NCI-H774 (cell line): ENCODE measurements at places on chromosomes 2 and 18.

GRCh38 chr2:8454797-8455196, 227.1 kb upstream of the ID2 start:
- DNase-seq, result no peak

GRCh38 chr18:3345452-3345851, 83.5 kb downstream of the MYL12B start:
- no peak for DNase-seq

- DNase-seq, result no peak
Measured at GRCh38 chr2:96111257-96111640, 5.1 kb downstream of the ADRA2B start.

DNA sequence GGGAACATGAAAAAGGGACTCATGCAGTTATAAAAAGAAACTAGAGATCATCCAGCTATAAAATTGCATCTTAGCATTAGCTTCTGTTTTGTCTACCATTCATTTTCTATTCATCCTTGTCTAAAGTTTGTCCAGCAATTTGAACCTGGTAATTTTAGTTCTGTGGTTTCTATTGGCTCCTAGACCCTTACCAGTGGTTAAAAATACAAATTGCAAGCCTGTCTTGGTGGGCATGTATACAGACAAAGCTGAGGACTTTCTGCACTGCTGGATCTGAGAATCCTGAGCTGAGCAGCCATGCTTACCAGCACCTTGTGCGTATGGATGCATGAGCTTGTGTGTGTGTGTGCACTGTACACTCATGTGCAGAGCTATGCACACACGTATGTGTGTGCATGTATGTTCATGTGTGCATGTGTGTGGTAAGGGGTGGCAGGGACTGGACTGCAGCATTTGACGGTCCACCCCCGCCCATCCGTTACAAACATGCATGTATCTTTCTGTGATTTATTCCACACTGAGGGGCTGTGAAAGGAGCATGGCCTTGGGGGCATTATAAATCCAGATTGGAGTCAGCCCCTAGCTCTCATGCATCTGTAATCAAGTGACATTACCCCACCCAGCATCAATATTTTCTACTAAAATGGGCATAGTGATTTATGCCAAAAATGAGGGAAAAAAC, 144.7 kb downstream of the FAM210A start:
- DNase-seq, result no peak

DNA sequence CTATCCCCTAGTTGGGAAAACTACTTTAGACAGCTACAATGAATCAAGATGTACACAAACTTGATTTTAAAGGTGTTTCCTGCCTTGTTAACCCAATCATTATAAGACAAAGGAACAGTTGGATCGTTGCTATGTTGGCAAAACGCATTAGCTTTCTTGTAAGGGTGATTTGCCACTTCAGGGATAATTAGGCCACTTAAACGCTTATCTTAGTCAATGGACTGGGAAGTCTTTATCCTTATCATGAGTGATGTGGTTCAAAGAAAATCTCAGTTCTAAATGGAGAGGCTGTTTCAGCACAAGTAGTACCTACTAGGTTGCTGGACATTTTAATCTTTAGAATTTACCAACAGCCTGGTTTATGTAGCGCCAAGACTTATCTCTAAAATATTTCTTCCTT, 406.1 kb upstream of the MEX3C start:
- DNase-seq, result no peak

DNA sequence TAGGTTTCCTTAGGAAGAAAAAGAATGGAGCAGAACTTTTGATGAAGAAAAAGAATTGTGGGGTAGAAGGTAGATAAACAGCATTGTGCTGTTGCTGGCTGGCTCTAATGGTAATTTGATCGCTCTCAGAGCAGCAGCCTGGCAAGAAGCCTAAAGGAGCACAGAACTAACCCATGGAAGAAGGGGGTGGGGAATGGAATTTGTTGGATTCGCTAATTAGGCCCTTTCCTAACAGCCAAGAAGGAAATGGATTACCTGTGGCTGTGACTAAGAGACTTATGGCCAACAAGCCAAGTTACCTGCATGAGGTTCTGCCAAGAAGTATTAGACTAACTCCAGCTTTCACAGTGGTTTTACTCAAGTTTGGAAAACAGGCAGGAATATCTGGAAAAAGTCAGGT, 210.6 kb downstream of the IKZF2 start:
- peak; percentile 70 for DNase-seq

- DNase-seq, result peak; percentile 22
Measured at GRCh38 chr2:23541503-23542229, 156.7 kb downstream of the KLHL29 start.

- no peak for DNase-seq
Measured at GRCh38 chr2:65615602-65616001, 183.2 kb upstream of the SPRED2 start.

- no peak for DNase-seq
Measured at GRCh38 chr2:59622599-59623308, 930.7 kb downstream of the BCL11A start.

GRCh38 chr2:116706396-116706795, 1108.1 kb upstream of the DDX18 start:
- DNase-seq, result no peak

- no peak for DNase-seq
Measured at GRCh38 chr2:130853391-130853790, 16.7 kb downstream of the ARHGEF4 start.

DNA sequence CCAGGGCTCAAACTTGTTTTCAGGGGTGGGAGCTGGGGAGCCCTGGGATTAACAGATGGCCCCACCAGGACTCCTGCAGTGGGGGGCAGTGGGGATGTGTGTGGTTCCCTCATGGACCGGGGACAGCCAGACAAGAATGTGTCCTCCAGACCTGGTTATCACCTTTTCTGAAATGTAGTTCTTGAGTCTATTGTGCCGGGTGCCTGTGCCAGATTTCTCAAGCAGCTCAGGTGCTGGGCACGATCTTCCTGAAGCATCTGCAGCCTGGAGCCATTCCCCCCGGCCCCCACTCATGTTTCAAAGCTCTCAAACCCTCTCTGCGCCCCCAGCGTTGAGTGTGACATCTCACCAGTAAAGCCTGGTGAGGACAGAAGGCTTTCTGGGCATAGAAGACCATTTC, 48.4 kb upstream of the HAAO start:
- DNase-seq, result no peak

GRCh38 chr2:171160956-171161740, 455 bp upstream of the TLK1 start:
- DNase-seq, result peak; percentile 78

- DNase-seq, result no peak
Measured at GRCh38 chr2:7508296-7508943, 591.2 kb downstream of the RNF144A start.

- no peak for DNase-seq
Measured at GRCh38 chr2:208546107-208546506, 139.5 kb downstream of the PTH2R start.

GRCh38 chr2:14401873-14402272, 230.6 kb upstream of the LRATD1 start:
- DNase-seq, result peak; percentile 96
